ENCODE measurements at places on chromosomes 6 and 20. TPM values are rescaled to one million over a fixed set of nuclear protein-coding genes. Genes with fewer than 3 reads are reported as not detected.

The SDC4 gene
- 21.9 TPM for total RNA-seq

The TP53TG5 gene
- 0.09 TPM for total RNA-seq

The CLPSL1 gene
- total RNA-seq = not detected

The ALDH5A1 gene
- total RNA-seq = 5.9 TPM

The BPIFB4 gene
- not detected for total RNA-seq

The GNAS-AS1 gene
- total RNA-seq = 1.4 TPM

The TOX2 gene
- total RNA-seq = 6.5 TPM

The COL12A1 gene
- total RNA-seq = not detected

The SLC22A16 gene
- 0.18 TPM for total RNA-seq

The MDFI gene
- total RNA-seq = not detected
